Gastrocnemius medialis (tissue), 4 donors: ENCODE measurements at places on chromosomes 2 and 18. TPM values are rescaled to one million over a fixed set of nuclear protein-coding genes. Genes with fewer than 3 reads are reported as not detected.

VIL1 gene
- not detected for total RNA-seq

CFAP53 gene
- 1.4 TPM for total RNA-seq

ERFE gene
- total RNA-seq = 1.9 TPM

CNPPD1 gene
- total RNA-seq = 114 TPM

GRCh38 chr18:24112874-24113615 is 25.8 kb upstream of the CABYR start:
- H3K4me1 ChIP-seq = no peaks in the 10 kb centered on the region
- H3K4me3 ChIP-seq = no peak overlapping the region
- DNase-seq = no peak
- H3K27me3 ChIP-seq = no peaks in the 10 kb centered on the region
- no peaks in the 10 kb centered on the region for H3K36me3 ChIP-seq

DNA sequence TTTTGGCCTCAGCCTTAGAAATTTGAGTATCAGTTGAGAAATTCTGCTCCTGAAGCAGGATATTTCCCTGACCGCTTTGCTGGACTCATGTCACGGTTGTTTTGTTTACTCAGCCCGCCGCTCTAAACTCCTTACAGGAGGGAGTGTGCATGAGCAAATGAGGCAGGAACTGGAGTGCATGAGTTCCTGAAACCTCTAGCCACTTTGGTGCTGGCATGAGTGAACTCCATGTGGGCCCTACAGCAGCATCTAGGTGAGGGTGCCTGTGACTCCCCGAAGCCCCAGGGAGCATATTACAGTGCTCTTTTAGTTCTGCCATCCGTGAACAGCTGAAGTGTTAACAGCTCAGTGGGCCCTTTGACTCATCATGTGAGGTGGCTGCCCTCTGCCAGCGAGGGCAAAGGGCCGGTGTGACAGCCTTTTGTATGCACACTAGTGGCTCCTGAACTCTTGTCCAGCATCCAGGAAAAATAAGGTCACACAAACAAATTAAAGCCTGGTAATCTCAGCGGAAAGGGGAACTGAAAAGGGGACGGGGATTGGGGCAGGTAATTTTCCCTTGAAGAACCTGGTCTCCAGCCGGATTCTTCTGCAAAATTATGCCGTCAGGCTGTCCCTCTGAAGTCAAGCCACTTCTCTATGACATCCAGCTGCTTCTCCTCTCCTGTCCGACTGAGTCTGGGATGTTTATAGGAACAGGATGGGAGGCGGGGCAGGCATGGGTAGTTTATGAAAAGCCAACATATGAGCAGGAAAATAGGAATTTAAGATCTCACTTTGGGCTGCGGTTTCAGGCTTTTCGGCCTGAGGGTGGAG is 1668.7 kb downstream of the SUCLG1 start:
- no peak overlapping the region for H3K27ac ChIP-seq
- H3K36me3 ChIP-seq = no peaks in the 10 kb centered on the region
- H3K4me1 ChIP-seq = no peaks in the 10 kb centered on the region
- no peak overlapping the region for H3K4me3 ChIP-seq
- no peaks in the 10 kb centered on the region for H3K27me3 ChIP-seq

DNA sequence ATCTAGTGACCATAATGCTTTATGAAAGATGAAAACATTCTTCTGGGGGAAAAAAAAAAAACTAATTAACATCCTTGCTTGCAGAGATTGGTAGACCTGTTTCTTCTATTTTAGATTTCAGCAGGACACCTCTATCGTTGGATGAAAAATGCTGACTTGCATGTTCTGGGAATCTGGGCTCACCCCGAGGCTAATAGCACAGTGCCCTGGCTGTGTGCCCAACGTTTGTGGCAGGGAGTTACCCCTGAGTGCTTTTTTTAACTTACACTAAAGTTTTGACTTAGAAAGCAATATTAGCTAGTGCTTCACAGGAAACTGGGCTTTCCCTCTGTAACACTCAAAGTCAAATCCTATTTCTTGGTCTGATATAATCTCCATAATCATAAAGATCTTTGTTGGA is 233.2 kb downstream of the SLC8A1 start:
- H3K36me3 ChIP-seq = no peaks in the 10 kb centered on the region
- peak; percentile 11 for DNase-seq
- H3K27ac ChIP-seq = no peak overlapping the region
- no peaks in the 10 kb centered on the region for H3K27me3 ChIP-seq

DNA sequence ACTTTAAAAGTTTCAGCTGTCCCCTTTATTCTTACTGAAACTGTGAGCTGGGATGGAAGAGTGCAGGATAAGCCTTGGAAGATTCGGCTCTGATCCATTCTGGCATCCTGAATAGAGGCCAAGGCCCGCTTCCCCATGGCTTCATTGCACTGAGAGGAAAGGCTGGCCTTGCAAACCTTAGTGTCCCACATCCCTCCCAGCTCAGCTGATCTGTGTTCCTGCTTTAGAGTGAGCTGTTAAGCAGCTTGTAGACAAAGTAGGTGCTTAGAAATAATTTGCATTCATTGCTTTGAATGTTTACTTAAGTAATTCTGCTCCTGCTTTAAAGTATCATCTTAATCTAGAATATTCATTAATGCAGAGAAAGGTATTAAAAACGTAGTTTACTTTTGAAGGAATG is 169.6 kb upstream of the BOD1L2 start:
- no peak for DNase-seq
- no peak overlapping the region for H3K4me3 ChIP-seq
- H3K27ac ChIP-seq = no peak overlapping the region
